ENCODE measurements at places on chromosomes 3 and 15.

GRCh38 chr3:42080453-42080872 is 10.7 kb upstream of the TRAK1 start:
- DNase-seq: no peak

GRCh38 chr3:97692389-97692788 is 72.2 kb upstream of the ARL6 start:
- no peak for DNase-seq

DNA sequence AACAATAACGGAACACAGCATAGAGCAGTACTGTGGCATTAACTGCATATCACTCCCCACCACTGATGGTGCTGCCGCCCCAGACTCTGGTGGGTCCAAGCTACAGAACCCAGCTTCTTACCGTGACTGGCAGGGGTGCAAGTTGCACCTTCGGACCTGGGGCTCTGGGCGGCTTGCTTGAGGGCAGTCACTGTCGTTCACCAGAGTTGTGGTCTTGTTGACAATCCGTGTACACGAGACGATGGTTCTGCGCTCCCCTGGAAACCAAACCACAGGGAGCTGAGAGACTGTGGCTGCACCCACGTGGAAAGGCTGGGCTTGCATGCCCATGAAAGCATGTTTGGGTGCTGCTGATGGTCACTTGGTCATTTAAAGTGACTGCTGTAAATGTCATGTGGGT is 293.0 kb downstream of the ADAMTS17 start:
- DNase-seq: no peak

- no peak for DNase-seq
Measured at GRCh38 chr3:153601374-153601853, 439.4 kb downstream of the RAP2B start.

GRCh38 chr3:133362539-133362938 is 37.3 kb upstream of the BFSP2 start:
- DNase-seq: no peak

GRCh38 chr15:39580485-39581241 is at the start of gene THBS1:
Gene THBS1 (plus strand): TSS chr15:39581079. CDS start chr15:39581858, 779 bp downstream.
- DNase-seq: no peak

- no peak for DNase-seq
Measured at GRCh38 chr3:194296454-194297263, 54.5 kb downstream of the CPN2 start.

DNA sequence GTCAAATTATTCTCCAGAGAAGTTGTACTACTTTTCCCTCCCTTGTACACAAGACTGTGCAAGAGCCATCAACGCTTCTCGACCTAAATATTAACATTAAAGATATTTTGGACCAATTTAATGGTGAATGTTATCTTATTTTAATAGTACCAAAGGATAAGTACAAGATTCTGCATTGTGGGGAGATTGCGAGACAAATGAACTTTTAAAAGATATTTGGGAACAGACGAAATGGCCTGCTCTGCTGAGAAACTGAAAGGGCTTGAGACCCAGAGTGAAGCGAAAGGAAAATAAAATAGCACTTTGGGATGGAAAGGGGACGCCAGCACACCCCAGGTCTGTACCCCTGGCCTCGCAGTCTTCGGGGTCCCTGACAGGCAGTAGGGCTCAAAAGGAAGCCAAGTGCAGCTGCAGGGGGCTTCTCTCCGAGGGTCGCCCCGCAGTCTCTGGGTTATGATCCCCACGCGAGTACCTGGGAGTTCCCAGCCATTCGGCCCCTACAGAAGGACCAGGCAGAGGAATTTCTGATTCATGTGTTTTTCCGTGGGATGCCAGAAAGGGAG is 97.6 kb upstream of the VGLL3 start:
- no peak for DNase-seq

DNA sequence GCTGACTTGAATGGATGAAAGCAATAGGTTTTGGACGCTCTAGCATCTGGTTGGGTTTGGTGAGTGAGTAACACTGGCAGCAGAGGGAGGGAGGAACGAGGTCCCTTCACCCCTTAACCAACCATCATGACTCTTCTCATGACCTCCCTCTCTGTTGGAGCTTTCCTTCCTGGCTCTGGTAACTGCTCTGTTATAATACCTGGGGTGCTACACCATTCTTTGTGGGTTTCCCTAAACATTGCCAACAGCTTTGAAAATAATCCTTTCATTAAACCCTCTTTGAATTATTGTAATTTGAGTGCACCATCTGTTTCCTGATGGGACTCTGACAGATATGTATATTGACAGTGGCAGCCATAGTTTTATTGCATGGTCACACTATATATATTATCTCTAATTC is 146.2 kb upstream of the PTPRG start:
- no peak for DNase-seq

DNA sequence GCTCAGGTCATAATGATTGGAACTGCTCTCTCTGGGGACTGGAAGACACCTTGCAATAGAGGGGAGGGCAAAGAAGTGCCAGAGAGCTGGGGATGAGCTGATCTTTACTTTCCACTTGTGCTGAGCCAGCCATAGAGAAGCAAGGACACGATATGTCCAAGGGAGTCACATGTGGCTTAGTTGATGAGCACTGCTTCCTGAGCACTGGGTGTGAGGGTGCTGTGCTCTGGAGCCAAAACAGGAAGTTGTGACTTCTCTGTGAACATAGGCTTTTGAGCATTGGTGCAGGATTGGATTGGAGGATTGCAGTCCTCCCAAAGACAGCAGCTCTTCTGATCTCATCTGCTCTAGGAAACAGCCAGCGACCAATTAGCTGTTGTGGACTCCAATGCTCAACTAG is 6.7 kb downstream of the PARP14 start:
- no peak for DNase-seq

- DNase-seq: no peak
Measured at GRCh38 chr3:66355394-66355793, 134.6 kb downstream of the SLC25A26 start.

DNA sequence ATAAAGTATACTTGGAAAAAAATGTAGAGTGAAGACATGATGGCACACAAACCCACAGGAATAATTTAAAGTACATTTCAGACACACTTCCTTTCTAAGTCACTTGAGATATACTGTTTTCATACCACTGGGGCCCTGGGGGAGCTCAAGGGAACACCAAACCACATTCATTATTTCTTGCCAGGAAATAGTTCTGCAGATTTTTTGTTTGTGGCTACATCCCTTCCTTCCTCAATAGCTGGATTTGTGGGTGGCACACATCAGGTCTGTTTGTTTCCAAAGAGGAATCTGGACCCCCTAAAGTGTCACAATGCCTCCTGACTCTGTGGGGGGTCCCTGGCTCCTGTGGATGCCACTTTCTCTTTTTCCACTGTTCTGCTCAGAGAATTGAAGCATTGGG is 153.5 kb upstream of the COL8A1 start:
- DNase-seq: no peak

DNA sequence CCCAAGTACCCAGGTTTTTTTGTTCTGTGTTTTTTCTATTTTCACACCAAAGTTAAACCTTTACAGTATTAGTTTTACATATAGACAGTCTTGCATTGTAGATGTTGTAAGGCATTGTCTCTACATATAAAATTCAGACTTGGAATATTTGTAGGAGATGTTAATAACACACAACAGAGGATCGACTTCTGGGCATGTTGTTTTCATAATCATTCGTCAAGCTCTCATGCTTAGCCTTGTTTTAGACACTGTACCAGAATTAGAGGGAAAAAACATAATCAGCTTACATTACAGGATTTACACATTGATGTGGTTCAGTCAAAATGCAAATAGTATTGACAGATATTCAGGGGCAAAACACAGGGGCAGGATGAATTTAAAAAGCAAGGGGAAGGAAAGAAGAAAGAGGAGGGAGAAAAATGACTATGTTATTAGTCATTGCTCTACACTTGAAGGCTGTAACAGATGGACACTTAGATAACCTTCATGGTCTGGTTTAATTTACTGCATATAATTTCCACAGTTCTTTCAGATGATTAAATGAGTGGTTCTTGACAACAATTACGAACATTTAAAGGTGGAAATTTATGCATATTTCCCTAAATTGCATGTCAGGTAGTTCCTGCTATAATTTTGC is 7.5 kb downstream of the CMSS1 start:
- DNase-seq: no peak

DNA sequence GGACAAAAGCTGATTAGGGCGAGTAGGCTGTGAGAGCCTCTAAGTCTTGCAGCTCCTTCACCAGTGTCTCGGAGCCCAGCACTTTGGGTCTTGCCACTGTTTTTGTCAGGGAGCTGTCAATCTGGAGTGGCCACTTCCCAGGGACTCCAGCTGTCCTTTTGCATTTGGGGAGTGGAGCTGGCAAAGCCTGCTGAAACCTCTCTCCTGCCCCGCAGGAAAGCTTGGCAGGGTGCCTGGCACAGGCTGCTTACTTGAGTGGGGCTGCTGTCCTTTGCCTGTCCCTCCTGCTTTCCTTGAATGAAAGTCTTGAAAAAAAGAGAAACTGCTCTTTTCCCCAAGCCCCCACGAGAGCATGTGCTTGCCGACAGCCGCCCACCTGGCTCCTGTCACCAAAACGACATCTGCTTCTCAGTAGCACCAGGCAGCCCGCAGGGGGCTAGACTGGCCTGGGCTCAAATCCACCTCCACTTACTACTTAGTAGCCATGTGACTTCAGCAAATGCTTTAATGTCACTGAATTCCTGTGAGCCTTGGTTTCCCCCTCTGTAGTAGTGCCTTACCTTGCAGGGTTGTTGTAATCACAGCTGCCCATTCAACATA is 13.7 kb downstream of the USP13 start:
- peak; percentile 2 for DNase-seq

DNA sequence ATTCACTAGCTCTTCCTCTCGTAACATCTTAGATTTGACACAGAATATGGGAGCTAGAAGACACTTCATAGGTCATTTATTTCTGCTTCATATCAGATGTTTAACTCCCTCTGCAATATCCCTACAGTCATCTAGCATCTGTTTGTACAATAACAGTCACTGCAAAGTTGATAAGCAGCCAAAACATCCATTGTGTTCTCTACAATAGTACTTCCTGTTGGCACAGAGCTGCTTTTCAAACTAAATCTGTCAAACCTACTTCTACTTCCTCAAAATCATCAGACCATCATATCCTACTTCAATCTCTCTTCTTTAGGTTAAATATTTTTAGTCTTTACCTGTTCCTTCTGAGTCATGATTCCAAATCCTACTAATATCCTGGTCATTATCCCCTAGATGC is 233.2 kb downstream of the FGF12 start:
- DNase-seq: no peak

GRCh38 chr15:64634576-64635498 is 140.6 kb downstream of the RBPMS2 start:
- DNase-seq: no peak

GRCh38 chr3:39276746-39277145 is 3.1 kb downstream of the CX3CR1 start:
- no peak for DNase-seq

DNA sequence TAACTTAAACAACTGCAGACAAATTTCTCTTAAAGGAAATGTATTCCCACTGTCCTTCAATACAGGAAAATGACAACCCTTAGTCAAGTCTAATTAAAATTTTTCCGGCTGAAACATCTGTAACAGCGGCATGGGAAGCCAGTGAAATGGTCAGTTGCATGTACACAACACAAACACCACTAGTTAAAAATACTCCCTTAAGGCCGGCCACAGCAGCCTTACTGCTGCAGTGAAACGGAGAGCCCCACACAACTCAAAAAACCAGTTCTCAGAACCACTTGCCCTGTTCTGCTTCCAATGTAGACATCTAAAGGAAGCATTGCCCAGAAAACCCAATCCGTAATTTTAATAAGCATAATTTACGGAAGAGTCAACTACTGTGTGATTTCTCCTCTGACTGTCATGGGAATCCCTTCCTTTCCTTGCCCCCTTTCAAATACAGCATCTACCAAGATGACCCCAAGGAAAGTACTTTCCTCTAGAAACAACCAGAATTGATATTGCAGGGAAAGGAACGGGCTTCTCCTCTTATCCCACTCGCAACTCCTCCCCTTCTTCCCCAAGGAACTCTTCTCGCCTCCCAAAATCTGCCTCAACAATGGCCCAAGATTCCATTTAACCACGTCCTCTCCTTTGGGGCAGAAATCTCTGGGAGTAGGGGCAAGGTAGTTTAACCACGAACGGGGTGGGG is 1.6 kb downstream of the FBN1 start:
- DNase-seq: no peak

Measured in cerebellar nuclear complex (tissue), 1 donor.